BJ (cell line): ENCODE measurements at places on chromosomes 11 and 22. TPM values are rescaled to one million over a fixed set of nuclear protein-coding genes. Genes with fewer than 3 reads are reported as not detected.

- no peak for DNase-seq
These were observed 1.2 kb upstream of the TCIRG1 start for GRCh38 chr11:68037411-68038225.

The SYTL2 gene
- polyA plus RNA-seq: 43.5 and 70.9 TPM in 2 replicates

GRCh38 chr11:66842896-66843775 is at the start of gene RCE1:
TSS of gene RCE1 (plus strand) at chr11:66843441. CDS start at chr11:66843456, 15 bp downstream.
- no peak for DNase-seq

The EI24 gene
- 72.1 and 114 TPM in 2 replicates for polyA plus RNA-seq

The TEX12 gene
- polyA plus RNA-seq: not detected in 2 replicates

DNA sequence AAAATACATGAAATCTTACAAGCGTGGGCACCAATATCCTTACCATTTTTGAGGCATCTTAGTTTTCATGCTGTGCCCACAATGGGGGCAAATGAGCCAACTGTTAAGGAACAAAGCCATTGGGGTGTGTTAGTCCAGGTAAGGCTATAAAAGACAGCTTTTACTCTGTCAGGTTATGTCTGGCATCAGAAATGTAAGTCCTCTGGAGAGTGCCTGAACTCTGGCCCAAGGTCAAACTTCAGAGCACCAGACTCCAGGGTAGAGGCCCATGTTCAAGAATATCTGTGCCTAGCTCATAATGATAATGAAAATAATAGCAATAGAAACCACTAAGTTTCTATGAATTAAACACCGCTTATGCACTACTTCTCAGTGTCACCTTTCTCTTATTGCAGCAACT is 105.5 kb downstream of the CSNK2A3 start:
- DNase-seq: no peak

The TENM4 gene
- 0.36 and 0.39 TPM in 2 replicates for polyA plus RNA-seq

DNA sequence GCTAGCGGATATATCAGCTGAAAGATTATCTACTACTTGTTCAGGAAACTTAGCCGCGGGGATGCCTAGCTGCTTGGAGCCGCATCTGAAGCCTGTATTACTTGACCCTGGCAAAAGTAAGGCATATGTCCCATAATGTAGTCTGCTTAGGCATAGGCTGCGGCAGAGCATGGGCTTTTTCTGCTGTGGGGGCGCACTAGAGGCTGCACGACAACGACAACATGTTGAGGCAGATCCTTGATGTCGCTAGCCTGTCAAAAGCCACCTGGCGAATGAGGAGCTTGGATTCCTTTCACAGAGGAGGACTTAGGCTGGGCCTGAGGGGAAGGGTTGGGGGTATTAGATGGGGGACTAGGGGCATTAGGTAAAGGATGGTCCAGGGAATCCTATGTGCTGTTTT is 1.1 kb upstream of the OR52N2 start:
- DNase-seq: no peak

The SNX19 gene
- polyA plus RNA-seq: 85.4 and 99.9 TPM in 2 replicates

DNA sequence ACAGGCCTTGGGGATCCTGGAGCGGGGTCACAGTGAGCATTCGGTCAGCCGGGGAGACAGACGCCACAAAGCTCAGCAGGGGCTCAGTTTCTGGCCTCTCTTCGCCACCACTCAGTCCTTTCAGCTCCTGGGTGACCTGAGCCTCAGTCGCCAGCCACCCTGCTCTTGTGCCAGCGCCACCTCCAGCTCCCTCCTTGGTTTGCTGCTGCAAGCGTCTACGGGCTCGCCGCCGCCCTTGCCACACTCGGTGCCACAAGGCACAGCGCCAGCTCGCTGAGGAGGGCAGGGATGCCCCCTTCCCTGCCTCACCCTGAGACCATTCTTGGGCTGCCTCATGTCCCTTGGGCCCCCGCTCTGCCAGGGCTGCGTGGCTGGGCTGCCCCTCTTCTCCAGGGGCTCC is 1.5 kb upstream of the EEF1G start:
- no peak for DNase-seq
